T-cell (primary cell): ENCODE measurements at places on chromosomes 2 and 18.

DNA sequence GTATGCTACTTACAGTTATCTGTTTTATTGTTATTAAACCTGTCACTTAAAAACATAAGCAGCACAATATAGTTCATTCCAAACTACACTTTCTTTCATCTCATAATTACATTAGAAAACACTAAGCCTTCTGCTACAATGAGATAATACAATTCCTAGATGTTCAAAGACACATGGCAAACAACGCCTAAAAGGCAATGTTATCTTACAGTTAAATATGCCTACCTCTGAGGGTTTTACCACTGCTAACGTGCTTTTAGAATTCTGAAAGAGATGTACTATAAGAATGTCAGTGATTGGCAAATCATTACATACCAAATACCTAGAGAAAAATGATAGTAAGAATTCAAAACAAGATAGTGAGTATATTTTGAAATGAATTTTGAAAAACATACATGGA is 46.8 kb upstream of the SPOPL start:
- no peak for DNase-seq

GRCh38 chr2:37573451-37574388 is 97.7 kb downstream of the CDC42EP3 start:
- DNase-seq = no peak

- DNase-seq = no peak
Measured at GRCh38 chr18:71189581-71189980, 900.7 kb downstream of the SOCS6 start.

GRCh38 chr2:216343221-216343980 is 28.9 kb downstream of the MARCHF4 start:
- DNase-seq = no peak

- no peak for DNase-seq
Measured at GRCh38 chr2:3024401-3024935, 353.1 kb downstream of the EIPR1 start.

DNA sequence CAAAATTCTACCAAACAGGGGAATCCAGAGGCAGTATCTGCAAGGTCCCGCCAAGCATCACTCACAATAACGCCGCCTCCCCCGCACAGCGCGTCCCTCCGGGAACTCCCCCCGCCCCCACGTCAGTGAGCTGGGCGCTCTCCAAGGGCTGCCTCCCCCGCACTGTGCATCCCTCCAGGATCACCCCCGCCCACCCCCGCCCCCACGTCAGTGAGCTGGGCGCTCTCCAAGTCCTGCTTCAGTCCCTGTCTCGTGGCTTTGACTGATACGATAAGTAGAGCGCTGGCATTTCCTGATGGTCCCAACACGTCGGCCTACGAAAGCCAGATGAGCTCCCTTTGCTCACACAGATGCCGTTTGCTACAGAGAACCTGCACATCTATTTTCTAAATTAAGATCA is 130.7 kb upstream of the TPO start:
- no peak for DNase-seq

- no peak for DNase-seq
Measured at GRCh38 chr2:58553937-58554336, 312.8 kb upstream of the FANCL start.

- DNase-seq = no peak
Measured at GRCh38 chr18:52822160-52822559, 482.2 kb downstream of the DCC start.

- no peak for DNase-seq
Measured at GRCh38 chr18:74389991-74390390, 67.1 kb downstream of the DIPK1C start.

GRCh38 chr18:37484983-37485834 is 80.4 kb downstream of the CELF4 start:
- no peak for DNase-seq

GRCh38 chr2:85501248-85501647 is 37.7 kb upstream of the MAT2A start:
- no peak for DNase-seq

DNA sequence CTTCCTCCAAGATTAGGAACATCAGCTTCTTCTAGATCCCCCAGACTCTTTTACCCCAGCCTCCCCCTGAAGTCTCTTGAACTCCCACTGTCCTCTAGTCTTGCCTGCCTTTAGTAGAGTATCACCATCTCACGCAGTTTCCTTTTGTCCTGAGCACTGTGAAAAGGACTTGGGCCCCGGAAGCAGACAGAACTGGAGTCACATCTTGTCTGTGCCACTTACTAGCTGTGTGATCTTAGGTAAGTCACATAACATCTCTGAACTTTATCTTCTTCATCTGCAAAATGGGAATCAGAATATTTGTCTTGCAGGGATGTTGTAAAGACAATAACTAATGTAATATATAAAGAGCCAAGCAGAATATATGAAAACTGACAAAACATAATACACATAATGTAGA is 8.4 kb upstream of the TRABD2A start:
- DNase-seq = no peak

DNA sequence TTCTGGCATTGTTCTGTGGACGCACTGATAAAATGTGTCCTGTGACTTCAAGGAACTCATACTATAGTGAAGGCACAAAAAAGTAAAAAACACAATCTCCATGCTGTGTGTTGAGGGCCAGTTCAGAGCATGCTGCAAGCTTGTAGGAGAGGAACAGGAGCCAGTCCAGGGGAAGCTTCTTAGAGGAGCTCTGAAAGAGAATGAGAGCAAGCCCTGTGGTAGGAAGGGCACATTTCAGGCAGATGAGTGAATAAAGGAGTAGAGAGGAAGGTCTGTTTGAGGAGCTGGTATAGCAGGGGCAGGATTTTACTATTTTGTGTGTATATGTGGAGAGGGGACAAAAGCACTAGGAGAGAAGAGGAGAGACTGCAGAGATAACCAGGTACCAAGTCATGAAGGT is 478.3 kb downstream of the ZEB2 start:
- no peak for DNase-seq

DNA sequence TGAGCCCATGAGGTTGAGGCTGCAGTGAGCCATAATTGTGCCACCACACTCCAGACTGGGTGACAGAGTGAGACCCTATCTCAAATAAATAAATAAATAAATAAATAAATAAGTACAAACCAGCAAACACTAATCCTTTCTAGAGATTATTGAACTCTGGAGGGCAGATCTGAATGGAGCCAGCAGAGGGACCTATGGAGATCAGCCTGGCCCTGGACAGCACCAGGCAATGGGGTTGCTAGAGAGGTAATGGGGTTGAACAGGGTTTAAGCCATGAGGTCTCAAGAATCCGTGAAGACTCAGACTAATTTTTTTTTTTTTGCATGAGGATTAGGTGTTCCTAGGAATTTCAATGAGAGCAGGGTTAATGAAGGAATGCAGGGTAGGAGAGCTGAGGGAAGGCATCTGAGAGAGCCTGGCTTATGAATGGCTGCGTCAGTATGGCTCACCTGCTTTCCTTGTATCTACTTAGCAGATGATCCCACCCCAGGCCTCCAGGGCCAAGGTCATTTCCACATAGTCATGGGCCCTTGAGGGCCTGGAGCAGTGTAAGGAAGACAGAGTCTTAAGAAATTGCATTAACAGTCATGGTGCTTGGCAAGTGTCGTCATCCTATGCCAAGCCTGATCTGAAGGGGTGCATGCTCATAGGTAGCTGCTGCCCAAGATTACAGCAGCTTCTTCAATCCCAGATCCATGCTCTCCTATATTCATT is 34.6 kb upstream of the IL37 start:
- no peak for DNase-seq

- DNase-seq = no peak
Measured at GRCh38 chr2:112519506-112519905, 22.8 kb upstream of the POLR1B start.

GRCh38 chr2:201496785-201497184 is 45.2 kb downstream of the STRADB start:
- DNase-seq = no peak

GRCh38 chr2:238942726-238943300 is 94.9 kb downstream of the TWIST2 start:
- DNase-seq = no peak

- no peak for DNase-seq
Measured at GRCh38 chr18:1047406-1047805, 142.7 kb downstream of the ADCYAP1 start.

DNA sequence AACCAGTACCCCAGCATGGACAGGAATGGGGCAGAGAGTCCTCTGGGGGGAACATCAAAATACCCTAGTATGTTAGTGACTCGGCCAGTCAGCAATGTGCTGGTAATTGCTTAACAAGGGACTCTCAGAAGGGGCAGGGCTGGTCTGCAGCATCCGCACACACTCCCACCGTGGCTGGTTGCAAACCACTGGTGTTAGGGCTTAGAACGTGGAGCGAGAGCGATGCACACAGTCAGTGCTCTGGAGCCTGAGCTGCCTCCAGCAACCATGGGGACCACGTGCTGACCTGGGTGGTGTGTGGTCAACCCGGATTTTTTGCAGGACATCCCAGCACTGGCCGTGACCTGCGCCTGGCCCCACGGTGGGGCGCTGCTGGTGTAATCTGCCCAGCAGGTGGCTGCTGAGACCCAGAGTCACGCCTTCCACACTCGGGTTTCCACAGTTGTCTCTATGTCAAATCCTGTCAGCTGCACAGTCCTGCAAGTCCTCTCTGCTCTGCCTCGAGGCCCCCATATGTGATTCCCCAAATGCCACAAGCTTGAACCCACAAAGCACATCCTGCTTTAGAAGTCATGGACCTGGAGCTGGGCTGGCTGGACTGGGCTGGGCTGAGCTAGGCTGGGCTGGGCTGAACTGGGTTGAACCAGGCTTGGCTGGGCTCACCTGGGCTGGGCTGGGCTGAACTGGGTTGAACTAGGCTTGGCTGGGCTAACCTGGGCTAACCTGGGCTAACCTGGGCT is 50.6 kb upstream of the GPC1 start:
- no peak for DNase-seq
